ENCODE measurements at places on chromosomes 12 and 14.

GRCh38 chr14:99521176-99522024 is 40.2 kb downstream of the CCNK start:
- DNase-seq, result no peak

DNA sequence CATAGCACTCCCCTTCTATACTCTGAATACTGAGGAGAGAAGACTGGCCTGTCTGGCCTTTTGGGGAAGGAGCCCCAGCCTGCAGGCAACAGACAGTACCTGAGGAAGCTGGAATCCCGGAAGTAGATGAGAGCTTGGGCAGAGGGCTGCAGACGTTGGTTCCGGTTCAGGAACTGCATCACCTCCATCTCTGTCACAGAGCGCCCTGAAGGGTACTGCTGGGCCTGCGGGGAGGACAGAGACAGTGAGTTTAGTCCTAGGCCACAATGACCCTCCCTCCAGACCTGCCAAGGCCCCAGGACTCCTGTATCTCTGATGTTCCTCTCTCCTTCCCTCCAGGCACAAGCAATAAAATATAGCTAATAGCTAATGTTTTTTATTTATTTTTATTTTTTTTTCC is 28.4 kb downstream of the TEP1 start:
- no peak for DNase-seq

DNA sequence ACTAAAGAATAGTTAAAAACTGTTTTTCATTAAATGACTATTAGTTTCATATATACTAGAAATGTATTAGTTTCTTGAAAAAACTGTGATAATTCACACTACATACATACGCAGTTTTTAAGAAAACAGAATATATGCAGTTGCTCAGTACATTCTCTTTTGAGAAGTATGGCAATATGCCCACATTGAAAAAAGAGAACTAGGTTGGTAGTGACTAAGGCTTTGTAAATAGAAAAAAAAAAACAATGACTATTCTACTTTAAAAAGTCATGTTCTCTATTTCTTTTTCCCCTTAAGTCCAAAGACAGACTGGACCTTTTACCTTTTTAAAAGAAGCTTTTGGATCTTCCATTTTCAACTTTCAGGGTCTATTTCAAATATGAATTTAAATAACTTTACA is 25.0 kb downstream of the SNX6 start:
- DNase-seq, result peak; percentile 58

DNA sequence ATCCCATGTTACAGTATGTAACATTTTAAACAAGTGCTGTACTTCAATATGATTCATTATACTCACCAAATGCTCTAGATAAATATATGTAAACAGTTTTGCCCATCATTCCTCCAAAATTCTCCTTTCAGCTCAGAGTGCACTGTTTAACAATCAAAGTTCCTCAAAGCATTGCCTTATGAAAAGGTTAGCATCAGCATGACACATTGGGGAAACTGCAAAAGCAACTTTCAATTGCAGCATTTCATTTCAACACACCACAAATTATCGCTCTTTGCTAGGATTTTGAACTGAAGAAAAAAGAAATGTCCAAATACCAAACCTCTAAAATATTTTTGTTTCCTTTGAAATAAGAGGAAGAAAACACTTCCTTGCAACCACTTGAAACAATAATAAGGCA is 413.2 kb downstream of the FLRT2 start:
- DNase-seq, result no peak

DNA sequence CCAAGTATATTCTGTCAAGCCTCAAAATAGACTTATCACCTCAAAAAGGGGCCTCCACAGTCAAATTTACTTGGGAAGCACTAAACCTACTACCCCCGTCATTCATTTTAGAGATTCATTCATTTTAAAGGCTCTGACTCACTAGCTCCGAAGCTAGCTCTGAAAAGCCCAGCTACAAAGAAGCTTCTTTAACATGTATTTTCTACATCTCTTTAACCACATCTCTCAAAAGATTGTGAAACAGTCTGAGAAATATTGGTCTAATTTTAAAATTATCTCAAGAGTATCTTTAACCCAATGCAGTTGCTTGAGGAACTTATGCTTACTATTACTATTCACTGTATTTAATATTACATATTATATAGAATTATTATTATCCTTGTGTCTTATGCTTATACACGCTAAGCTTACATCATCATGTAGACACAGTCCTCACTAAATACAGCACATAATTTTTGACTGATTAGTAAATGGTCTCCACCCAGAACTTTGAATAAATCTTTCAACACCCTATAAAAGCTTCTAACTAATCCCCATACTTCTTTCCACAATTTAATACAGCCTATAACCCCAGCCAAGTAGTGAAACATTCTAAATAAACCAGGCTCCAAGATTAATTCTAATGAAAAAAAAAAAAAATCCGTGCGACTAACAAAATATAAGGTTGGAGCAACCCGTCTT is 7.8 kb downstream of the NT5DC3 start:
- DNase-seq, result peak; percentile 85

GRCh38 chr12:18823461-18823860 is 85.5 kb downstream of the CAPZA3 start:
- DNase-seq, result no peak
